ENCODE measurements at places on chromosomes 13 and 19.

GRCh38 chr13:52838433-52839107 is 9.9 kb downstream of the PCDH8 start:
- DNase-seq = no peak

GRCh38 chr13:79740991-79741390 is 260.0 kb downstream of the NDFIP2 start:
- peak; percentile 60 for DNase-seq

- no peak for DNase-seq
These were observed at the start of gene SLC17A7 for GRCh38 chr19:49441210-49441959. Gene SLC17A7 (minus strand): TSS chr19:49441527. CDS start chr19:49441379, 148 bp downstream.

DNA sequence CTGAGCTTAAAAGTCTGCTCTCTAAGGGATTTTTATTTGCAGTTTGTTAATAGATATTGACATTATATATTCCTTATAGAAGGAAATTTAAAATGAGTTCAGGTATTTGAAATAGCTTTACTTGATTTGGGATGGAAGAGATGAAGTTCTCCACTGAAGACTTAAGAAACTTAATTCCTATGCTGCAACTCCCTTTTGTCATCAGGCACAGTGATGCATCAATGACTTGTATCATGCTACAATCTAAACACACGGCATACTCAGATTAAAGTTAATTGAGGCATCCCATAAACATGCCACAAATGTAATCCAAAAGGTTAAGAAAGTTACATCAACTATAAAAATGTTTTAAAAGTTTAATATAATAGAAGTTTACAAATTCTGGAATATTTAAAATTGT is 109.0 kb downstream of the STARD13 start:
- DNase-seq = no peak

- DNase-seq = peak; percentile 47
These were observed 61.0 kb downstream of the EDNRB start for GRCh38 chr13:77857531-77858209.

GRCh38 chr13:32838945-32839344 is 177.3 kb upstream of the KL start:
- DNase-seq = no peak

DNA sequence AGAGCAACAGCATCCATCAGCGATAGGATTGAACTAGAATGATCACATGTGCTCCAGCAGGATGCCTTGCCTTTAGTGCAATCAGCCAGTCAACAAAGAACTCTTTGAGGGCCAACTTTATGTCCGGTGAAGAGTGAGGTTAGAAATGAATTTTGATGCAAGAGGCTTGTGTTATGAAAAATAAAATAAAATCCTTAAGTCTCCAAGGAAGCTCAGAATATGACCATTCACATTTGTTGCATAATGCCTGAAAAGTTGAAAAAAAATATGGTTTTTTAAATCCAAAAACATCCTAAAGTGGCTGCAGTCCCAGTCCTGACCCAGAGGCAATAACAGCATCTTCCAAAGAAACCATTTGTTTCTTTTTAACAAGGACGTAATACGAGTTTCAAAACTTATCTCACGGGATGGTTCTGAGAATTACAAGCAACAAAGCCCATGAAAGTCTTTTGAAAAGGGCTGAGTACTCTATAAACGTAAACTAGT is 61.3 kb downstream of the DCLK1 start:
- DNase-seq = no peak

GRCh38 chr13:46866150-46866549 is 30.7 kb downstream of the HTR2A start:
- peak; percentile 8 for DNase-seq

DNA sequence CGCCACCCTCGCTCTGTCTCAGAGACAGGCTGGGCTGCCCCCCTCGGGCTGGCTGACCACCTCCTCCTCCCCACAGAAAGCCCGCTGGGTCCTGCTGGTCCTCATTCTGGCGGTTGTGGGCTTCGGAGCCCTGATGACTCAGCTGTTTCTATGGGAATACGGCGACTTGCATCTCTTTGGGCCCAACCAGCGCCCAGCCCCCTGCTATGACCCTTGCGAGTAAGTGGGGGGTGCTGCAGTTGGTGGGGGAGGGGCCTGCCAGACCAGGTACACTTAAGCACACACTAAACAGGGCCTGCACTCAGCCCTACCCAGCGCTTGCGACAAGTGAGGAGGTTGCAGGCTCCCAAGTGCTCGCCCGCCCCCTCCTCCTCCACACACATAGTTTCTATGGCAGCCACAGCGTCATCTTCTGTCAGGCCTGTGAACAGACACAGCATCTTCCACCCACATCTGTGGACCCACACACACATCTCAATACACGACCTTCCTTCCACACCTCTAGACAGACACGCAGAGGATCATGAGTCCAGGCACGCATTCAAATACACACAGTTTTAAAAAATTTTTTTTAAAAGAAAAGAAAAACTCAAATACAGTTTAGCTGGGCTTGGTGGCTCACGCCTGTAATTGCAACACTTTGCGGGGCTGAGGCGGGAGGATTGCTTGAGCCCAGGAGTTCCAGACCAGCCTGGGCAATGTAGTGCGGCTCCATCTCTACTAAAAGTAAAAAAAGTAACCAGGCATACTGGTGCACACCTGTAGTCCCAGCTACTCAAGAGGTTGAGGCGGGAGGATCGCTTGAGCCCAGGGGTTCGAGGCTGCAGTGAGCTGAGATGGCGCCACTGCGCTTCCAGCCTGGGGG is 18.4 kb downstream of the PLD3 start:
- peak; percentile 48 for DNase-seq

DNA sequence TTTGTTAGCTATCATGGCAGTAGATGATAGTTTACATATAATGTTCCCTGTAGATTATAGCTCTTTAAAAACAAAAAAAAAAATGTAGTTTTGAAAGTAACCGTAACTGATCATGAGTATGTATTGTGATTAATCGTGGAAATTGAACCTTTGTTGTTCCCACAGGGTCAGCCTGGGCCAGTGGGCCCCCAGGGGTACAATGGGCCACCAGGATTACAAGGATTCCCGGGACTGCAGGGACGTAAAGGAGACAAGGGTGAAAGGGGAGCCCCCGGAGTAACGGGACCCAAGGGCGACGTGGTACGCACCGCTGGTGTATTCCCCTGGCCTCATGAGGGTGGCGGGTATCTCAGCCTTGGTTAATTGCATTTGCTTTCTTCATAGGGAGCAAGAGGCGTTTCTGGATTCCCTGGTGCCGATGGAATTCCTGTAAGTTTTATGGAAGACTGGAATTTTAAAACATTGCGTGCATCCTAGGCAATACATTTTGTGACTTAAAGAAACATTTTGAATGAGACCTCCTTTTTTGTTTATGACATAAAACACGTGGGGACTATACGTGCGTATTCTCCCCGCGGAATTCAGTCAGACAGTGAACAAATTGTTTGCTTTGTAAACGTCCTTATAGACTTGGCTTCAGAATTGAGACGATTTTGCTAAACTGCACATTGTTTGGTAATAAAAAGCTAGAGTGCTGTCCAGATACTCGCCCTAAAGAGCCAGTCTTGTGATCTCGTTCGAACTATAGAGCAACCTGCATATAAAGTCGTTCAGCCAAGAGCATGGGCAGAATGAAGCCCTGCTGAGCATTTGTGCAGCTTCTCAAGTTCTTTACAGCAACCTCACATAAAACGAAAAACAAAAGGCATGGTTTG is 117.7 kb downstream of the COL4A2 start:
- no peak for DNase-seq

DNA sequence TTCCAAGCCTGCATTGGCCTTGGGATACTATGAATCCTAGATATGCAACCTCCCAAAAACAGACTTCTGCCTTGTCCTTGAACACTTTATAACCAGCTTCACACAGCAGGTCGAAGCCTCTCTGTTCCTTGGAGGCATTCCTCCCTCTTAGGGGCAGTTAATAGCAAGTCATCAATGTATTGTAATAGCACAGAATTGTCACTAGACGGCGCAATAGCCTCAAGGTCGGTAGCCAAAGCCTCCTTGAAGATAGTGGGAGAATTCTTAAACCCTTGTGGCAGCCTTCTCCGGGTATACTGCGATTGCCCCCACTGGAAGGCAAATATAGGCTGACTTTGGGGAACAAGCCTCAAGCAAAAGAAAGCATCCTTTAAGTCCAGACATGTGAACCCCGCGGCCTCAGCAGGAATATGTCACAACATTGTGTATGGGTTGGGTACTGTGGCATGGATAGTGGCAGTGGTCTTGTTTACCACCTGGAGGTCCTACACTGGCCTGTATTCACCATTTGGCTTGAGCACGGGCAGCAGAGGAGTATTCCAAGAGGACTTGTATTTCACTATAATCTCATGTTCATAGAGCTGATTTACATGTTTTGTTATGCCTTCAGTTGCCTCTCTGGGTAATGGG is 61.1 kb downstream of the ZNF431 start:
- peak; percentile 2 for DNase-seq

DNA sequence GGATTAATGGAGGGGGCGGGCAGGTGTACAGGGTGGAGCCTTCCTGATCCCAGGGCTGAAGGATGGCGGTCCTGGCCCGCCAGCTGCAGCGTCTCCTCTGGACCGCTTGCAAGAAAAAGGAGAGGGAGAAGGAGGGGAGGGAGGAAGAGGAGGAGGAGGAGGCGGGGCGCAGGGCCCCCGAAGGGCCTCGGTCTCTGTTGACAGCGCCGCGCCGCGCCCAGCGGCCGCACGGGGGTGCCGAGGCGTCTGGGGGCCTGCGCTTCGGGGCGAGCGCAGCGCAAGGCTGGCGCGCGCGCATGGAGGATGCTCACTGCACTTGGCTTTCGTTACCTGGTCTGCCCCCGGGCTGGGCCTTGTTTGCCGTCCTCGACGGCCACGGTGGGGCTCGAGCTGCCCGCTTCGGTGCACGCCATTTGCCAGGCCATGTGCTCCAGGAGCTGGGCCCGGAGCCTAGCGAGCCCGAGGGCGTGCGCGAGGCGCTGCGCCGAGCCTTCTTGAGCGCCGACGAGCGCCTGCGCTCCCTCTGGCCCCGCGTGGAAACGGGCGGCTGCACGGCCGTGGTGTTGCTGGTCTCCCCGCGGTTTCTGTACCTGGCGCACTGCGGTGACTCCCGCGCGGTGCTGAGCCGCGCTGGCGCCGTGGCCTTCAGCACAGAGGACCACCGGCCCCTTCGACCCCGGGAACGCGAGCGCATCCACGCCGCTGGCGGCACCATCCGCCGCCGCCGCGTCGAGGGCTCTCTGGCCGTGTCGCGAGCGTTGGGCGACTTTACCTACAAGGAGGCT is at the start of gene PPM1N:
Gene PPM1N (plus strand): TSS at position 33 of the 785 bp plus-strand sequence. CDS start 30 bp downstream, at position 63.
- DNase-seq = no peak

GRCh38 chr13:25502551-25502950 is 130.8 kb downstream of the ATP8A2 start:
- DNase-seq = no peak

DNA sequence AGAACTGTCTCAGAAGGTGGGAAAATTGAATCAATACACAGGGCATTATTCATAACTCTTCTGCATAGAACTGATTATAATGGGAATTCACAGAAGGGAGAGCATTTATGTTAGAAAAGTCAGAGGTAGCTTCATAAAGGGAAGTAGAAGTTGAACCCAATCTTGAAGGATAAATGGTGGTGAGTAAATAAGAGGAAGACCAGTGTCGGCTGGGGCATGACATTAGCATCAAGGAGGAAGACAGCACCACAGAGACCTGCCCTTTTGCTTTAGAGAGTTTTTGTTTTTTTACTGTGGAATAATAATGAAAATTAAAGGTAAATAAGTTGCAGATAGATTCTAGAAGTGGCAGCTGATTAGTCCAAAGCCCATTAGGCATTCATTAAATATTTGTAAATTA is 21.9 kb downstream of the CDC16 start:
- no peak for DNase-seq

- no peak for DNase-seq
These were observed 30.7 kb downstream of the PBX4 start for GRCh38 chr19:19587771-19588170.

DNA sequence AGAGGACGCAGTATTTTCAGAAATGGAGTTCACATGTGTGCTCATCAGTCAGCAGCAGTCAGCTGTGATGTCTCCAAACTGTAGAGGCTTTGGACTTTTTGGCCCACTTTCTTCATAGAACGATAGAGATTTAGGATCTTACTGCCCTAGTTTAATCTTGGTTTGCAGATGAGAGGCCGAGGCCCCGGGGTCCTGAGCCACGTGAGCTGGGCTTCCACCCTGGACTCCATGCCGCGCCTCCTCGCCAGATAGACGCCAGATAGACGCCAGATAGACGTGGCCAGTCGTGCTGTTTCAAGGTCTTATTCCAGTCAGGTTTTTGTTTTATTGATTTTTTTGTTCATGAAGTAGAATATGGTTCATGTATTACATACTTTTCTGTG is 11.7 kb upstream of the MCF2L start:
- DNase-seq = no peak

- no peak for DNase-seq
These were observed 443 bp downstream of the TBXA2R start for GRCh38 chr19:3606174-3606689.

DNA sequence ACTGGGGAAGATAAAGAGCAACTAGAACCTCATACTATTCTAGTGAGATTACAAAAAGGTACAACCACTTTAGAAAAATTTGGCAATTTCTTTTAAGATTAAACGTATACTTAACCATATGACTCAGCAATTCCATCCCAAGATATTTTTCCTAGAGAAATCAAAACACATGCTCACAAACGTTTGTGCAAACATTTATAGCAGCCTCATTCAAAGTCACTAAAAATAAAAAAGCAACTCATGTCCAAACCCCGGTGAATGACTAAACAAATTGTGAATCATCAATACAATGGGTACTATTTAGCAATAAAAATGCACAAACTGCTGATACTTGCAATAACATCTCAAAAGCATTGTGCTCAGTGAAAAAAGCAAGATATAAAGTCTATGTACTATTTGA is 121.5 kb downstream of the FRY start:
- peak; percentile 78 for DNase-seq

DNA sequence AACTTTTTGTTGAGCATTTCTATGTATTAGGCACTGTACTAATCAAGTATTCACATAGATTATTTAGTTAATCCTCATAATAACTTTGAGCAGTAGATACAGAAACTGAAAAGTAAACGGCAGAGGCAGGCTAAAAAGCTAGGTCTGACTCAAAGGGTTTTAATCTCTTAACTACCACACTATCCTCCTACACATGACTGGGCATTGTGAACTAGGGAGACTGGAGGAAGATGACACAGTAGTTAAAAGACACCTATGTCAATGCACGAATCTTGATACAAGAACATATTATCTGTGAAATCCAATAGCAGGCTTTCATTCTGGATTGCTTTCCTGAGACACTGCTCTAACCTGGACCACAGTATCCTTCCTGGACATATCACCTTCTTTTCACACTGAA is 36.3 kb downstream of the MICU2 start:
- no peak for DNase-seq

- DNase-seq = no peak
These were observed 13.6 kb upstream of the ZNF765 start for GRCh38 chr19:53381376-53381775.
